ENCODE measurements at places on chromosomes 2 and 18.

GRCh38 chr2:15460112-15460620, 101.0 kb downstream of the NBAS start:
- no peak for ATAC-seq

GRCh38 chr2:72898585-72898906, 11.3 kb downstream of the SPR start:
- no peak for ATAC-seq

DNA sequence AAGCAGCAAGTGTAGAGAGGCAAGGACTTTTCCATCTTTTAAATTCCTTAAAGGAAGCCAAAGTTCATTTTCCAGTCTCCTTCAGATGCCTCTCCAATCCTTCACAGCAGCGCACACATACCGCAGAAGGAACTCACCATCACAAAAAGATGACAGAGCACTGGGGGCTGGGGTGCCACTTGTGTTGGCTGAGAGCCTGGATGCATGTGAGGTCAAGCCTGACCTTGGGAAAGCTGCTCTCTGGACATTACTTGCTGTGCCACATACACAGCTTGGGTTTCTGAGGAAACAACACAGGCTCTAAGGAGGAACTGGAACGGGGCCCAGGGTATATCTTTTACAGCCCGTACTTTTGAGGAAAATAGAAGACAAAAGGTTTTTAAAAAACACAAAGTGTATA, 364.3 kb upstream of the MEX3C start:
- no peak for ATAC-seq

- no peak for ATAC-seq
Measured at GRCh38 chr2:109282865-109283264, 153.9 kb downstream of the SH3RF3 start.

- no peak for ATAC-seq
Measured at GRCh38 chr18:57885931-57886330, 82.8 kb upstream of the ATP8B1 start.

GRCh38 chr2:43464590-43464989, 131.2 kb downstream of the THADA start:
- no peak for ATAC-seq

- no peak for ATAC-seq
Measured at GRCh38 chr2:45637440-45637839, 14.0 kb upstream of the PRKCE start.

DNA sequence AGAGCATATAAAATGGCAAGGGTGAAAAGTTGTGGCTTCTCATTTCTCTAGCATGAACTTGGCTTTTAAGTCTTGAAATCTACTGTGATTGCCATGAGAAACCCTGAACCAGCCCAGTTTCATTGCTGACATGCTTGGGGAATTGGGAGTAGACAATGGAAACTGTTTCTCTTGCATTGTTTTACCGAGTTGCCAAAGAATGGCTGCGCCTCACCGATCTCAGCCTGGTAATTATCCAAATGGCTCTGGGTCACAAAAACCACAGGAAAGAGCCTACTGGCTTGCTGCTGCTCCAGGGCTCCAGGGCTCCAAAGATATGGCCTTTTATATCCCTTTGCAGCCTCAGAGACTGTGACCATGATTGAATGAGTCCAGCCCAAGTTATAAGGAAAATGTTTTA, 310.4 kb upstream of the NT5C1B start:
- ATAC-seq, result no peak

GRCh38 chr2:36406296-36406695, 50.7 kb downstream of the CRIM1 start:
- no peak for ATAC-seq

DNA sequence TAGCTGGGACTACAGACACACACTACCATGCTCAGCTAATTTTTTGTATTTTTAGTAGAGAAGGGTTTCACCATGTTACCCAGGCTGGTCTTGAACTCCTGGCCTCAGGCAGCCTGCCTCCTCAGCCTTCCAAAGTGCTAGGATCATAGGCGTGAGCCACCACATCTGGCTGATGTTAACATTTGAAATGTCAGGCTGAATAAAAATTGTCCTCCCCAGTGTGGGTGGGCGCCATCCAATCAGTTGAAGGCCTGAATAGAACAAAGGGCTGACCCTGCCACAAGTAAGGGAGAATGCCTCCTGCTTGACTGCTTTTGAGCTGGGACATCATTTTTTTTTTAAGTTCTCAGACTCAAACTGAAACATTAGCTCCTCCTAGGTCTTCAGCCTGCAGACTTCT, 21.0 kb upstream of the RHOB start:
- ATAC-seq, result no peak

- no peak for ATAC-seq
Measured at GRCh38 chr2:181483876-181484275, 26.7 kb downstream of the ITGA4 start.

DNA sequence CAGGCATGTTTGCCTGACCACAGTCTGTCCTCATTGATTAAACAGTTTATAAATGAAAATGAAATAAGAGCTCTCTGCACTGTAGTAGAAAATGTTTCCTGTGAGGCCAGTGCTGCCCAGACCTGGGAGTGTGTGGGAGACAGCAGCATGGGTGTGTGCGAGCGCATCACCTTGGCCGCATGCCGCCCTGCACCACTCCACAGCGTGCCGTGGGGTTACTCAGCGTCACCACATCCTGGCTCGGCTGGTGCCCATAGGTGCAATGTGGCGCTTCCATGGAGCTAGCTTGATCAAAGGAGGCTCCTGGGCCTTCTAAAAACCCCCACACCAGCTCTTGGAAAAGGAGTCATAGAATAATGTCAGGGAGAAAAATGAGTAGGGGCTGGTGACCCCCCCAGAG, 76.0 kb upstream of the EPC2 start:
- ATAC-seq, result no peak

- no peak for ATAC-seq
Measured at GRCh38 chr2:190596993-190597392, 51.9 kb upstream of the NAB1 start.

All from motor neuron (in vitro differentiated cells).